ENCODE measurements at places on chromosomes 2 and 18. TPM values are rescaled to one million over a fixed set of nuclear protein-coding genes. Genes with fewer than 3 reads are reported as not detected.

Gene FSHR
- total RNA-seq: not detected

Gene GCA
- 6.8 TPM for total RNA-seq

Gene CHST9
- not detected for total RNA-seq

Gene ALPP
- total RNA-seq: 0.45 TPM

Gene POTEE
- total RNA-seq: 0.05 TPM

Gene FAM228B
- total RNA-seq: 5.1 TPM

Measured in SJSA1 (cell line).